Endothelial cell (in vitro differentiated cells): ENCODE measurements at places on chromosomes 6 and 20.

GRCh38 chr6:12750416-12750815 lies 33.8 kb downstream of the PHACTR1 start:
- DNase-seq: no peak

- no peak for DNase-seq
Observed at GRCh38 chr6:97133067-97133466, 149.9 kb downstream of the MMS22L start.

DNA sequence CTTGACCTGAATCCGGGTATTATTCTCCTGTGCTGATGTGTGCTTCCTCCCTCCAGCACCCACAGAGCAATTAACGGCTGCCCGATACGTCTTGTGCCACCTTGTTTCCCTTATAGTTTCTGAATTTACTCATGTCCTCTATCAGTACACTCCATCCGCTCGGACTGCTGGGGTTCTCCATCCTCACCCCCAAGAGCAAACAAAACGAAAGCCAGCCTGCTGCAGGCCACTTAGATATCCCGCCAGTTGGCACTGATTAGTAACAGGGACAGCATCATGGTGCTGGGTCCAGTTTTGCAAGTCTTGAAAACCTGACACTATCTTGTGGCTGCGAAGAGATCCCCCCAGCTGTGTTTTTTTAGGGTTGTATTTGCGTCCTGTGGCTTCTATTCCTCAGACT lies 71.8 kb downstream of the SSR1 start:
- no peak for DNase-seq

- no peak for DNase-seq
Observed at GRCh38 chr6:62272114-62272513, 13.9 kb downstream of the KHDRBS2 start.

- no peak for DNase-seq
Observed at GRCh38 chr6:116884530-116884929, 7.5 kb downstream of the RFX6 start.

DNA sequence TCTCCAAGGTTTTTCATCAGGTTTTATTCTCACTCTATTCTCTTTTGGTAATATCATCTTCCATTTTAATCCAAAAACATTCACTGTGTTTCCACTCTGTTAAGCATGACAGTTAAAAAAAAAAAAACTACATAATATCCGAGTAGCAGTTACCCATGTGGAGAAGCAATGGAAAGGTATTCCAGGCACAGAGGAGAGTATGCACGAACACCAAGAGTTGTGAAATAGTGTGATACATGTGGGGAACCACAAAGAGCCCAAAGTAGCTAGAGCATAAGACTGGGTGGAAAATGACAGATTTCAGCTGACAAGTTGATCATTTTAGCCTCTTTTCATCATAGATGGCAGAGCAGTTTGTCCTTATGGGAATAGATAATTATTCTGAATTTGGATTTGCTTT lies 19.9 kb upstream of the FBXL4 start:
- DNase-seq: no peak

DNA sequence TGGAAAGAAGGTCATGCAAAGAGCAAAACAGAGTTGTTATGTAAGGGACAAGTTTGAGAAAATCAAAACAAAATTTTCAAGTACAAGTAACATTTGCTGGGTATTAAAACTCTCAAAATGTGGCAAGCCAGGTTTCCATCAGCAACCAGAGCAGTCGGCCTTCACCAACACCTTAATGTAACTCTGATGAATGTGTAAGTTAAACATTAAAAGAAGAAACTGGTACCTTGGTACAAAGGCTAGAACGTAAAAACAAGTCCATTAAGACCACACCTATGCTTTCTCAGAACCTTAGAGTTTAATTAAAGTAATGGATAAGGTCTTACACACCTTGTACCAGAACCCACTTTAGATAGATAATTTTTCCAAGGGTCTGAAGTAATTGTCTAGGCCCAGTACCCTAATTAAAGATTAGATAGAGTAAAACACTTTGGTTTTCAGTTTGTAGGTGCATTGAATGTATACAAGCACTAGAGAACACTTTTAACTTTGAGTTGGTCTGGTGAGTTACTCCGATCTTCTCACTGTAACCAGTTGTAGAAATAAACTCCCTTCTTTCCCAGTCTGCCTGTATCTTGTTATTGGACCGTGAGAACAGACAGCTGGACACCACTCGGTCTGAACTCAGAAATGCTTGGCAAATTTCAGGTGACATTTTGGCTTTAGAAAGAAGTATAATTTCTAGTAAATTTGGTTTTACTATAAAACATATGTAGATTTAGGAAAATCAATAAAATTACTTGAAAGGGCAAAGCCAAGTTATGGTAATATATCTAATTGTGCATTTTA lies 319.4 kb downstream of the HTR1B start:
- DNase-seq: no peak

GRCh38 chr6:105966481-105966880 lies 119.7 kb upstream of the PRDM1 start:
- DNase-seq: no peak

DNA sequence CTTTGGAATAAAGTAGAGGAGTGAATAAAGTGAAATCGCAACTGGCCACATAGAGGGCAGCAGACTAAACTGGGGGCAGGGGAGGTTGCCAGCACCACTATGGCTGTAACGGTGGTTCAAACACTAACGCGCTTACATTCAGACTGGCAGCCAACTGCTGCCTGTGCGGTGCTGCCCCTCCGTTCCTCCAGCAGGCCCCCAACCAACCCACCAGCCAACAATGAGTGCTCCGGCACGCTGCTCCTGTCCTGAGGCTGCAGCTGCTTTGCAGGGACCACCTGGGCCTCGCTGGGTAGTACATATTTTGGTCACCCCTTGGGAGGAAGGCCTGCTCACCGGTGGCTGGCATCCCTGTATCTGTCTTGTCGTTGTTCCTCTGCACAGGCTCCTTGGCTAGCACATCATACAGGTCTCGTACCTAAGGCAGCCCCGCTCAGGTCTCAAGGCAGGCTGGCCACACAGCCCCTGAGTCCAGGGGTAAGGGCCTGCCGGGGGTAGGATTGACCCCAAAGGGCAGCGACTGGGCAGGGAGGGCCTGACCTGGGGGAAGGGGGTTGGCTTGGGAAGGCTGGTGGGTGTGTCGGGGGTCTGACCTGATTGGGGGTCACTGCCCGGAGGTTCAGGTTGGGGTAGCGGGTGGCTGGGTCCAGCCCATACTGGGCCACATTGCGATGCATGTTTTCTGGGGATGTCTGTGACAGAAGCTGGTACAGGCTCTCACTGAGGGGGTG lies 6.3 kb downstream of the MICAL1 start:
- DNase-seq: no peak

GRCh38 chr6:167826896-167827582 lies at the start of gene AFDN:
Gene AFDN, plus strand, starts transcription at chr6:167826911. Its CDS starts 222 bp downstream, at chr6:167827133.
- peak; percentile 64 for DNase-seq

GRCh38 chr6:138562691-138563090 lies 63.4 kb upstream of the NHSL1 start:
- no peak for DNase-seq

- no peak for DNase-seq
Observed at GRCh38 chr6:44275271-44275748, 5.1 kb downstream of the TMEM151B start.

GRCh38 chr6:152300517-152300916 lies 336.6 kb downstream of the SYNE1 start:
- no peak for DNase-seq

GRCh38 chr6:125741336-125741735 lies 8.1 kb upstream of the HEY2 start:
- DNase-seq: no peak

DNA sequence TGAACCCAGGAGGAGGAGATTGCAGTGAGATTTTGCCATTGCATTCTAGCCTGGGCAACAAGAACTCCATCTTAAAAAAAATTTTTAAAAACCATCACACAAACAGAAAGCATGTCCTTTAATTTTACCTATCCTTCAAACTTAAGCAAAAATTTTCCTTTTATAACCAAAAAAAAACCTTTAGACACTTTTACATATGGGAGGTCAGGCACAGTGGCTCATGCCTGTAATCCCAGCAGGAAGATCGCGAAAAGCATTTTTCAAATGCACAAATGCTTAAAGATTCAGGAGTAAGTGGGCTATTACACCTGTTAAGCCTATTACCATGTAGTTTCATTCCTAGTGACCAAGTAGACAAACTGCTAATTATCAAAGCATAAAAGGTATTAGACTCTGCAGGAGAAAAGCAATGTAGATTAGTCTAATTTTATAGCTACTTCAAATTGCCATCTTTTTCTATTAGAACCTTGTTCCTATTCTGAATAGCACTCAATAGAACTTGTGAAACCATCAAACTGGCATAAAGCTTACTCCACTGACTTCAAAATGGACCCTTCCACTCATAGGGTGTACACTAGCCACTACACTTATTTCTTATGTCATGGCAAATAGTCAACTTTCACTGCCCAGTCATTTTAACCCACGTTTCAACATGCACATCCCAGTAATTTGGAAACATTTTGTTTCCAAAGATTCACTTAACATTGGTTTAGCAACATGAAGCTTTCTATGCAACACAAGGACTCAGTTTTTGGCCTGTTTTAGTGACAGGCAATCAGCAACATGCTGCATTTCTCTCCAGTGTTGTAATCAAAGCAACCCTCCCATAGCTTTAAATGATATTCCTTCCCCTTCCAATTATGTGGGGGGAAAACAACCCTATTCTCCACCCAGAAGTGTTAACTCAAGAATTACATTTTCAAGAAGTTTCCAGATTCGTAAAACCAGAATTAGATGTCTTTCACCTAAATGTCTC lies 4.0 kb downstream of the EEF1A1 start:
- no peak for DNase-seq

DNA sequence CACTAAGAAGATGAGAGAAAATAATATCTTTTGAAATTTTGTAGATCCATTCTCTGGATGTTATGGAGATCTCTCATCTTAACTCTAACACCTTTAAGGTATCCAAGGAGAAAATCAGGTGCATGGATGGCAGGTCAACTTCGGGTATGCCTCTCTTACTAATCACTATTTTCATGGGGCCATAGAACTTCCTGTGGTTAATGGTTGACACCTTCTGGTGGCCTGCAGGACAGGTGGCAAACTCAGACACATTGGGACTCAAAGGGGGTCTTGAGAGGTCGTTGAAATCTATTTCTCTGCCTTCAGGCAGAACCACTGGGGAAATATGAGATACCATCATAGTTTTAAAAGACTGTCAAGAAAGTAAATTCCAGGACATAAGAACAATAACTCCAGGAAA lies 76.5 kb downstream of the ADAT2 start:
- no peak for DNase-seq

DNA sequence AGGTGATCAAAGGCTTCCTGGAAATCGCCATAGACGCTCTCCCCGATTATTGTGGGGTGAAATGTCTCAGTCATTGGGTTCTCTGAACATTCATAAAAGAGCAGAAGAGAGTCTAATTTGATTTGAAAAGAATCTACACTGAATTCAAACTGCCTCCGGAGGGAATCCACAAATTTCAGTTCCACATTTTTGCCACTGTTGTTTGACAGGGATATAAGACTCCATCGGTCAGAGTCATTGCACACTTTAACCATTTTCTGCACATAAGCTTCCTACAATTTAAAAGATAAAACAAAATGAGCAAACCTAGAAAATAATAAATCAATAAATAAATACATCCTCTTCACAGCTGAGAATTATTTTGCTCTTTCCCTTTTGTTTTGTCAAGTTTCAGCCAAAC lies 2.3 kb downstream of the TENT5A start:
- DNase-seq: no peak

GRCh38 chr6:130810307-130811030 lies 16.7 kb upstream of the SMLR1 start:
- no peak for DNase-seq

- DNase-seq: peak; percentile 85
Observed at GRCh38 chr6:27871924-27872638, 40.1 kb downstream of the OR2B2 start.

DNA sequence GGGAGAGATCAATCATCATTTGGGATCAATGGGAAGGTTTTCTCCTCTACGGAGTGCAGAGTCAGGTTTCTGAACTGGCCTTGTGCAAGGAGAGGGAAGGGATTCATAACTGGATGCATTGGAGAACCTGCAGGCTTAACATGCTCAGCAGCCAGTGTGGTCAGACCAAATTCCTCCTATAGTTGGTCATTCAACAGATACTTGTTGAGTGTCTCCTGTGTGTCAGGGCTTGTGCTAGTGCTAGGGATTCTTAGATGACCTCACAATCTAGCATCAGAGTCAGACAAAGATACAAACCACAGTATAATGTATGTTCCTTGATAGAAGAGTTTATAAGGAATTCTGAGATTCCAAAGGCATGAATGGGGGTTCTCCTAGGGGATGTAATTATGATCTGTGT lies 23.9 kb downstream of the RALY start:
- DNase-seq: no peak

- DNase-seq: no peak
Observed at GRCh38 chr6:97919631-97920030, 636.6 kb upstream of the MMS22L start.

DNA sequence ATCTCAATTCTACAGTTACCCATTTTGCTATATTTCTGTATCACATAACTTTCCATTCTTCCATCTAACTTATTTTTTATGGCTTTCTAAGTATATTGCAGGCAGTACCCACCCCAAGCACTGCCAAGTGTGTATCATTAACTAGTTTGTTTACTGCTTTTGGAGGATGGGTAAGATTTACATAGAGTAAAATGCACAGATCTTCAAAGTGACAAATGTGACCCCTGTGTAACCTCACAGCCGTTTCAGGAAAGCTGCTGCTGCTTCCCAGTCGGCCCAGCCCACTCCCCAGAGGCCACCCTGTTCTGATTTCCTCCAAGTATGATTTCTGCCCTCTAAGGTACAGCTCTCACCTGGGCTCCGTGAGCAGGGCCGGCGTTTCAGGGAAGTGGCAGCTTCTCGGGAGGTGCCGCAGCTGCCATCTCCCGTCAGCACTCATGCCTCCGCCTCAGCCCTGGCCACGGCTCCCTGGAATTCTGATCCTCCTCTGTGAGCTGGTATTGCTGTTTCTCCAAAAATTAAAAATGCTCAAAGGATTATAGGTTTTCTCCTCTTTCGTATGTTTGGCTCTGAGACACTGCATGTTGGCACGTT lies 15.0 kb upstream of the MAP1LC3A start:
- no peak for DNase-seq

GRCh38 chr6:29490552-29490951 lies 2.8 kb upstream of the MAS1L start:
- no peak for DNase-seq

GRCh38 chr6:90485635-90486277 lies 101.1 kb downstream of the MAP3K7 start:
- DNase-seq: no peak

DNA sequence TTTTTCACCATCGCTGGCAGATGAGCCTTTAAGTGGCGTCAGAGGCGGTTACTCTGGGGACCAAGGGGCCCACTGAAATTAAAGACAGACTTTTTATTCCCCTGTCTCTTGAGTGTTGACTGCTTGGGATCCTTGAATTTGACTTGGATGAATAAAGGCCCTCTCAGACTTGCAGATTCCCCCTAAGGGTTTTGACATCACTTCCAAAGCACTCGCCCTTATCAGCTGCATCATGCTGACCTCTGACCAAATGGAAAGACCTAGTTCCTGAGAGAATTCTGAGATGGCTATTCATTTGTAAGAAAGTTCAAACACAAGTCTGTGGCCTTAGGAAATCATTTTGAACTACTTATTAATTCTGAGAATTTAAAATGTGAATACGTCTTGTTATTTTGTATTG lies 13.5 kb upstream of the MOXD1 start:
- no peak for DNase-seq

- DNase-seq: no peak
Observed at GRCh38 chr6:56104591-56104990, 142.8 kb downstream of the COL21A1 start.

- DNase-seq: no peak
Observed at GRCh38 chr6:135390458-135390857, 107.1 kb downstream of the AHI1 start.
